ENCODE measurements at places on chromosomes 1 and 21. TPM values are rescaled to one million over a fixed set of nuclear protein-coding genes. Genes with fewer than 3 reads are reported as not detected.

DNA sequence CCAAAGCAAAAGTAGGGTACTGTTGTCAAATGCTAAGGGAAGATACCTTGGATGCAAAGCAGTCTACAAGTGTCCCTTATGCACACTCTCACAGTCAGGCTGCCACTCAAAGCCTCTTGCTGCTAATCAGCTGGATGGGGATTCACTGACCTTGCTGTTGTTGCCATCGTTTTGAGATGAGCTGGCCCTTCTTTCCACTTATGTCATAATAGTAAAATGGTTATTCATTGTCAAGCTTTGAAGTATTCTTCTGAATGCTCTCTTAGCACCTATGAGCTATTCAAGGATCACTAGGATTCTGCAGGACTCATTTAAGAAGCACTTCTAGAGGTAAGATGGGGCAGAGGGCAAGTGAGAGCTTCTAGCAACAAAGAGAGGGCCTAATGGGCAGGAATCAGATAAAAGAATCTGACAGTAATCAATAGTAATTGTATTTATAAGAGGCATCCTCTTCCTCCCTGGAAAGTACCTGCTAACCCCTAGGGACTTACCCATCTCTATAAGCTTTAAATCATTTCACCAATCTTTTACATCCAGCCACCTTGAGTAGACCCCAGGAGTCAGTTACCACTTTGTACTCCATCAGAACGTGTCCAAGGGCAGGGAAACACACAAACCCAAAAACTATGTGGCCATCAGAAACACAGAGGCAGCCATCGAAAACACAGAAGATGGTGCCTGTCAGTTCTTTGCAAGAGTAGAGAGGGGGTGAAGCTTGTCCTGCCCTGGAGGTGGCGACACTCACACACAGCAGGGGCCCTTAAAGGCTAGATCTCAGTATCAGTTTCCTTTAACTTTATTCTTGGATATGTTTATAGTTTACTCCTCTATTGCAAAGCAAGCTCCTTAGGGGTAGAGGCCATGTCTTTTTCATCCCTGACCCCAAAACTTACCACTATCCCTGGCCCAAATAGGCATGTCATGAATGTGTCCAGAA lies 103.7 kb upstream of the NFIA start:
- H3K27ac ChIP-seq = no peak overlapping the region
- no peaks in the 10 kb centered on the region for H3K27me3 ChIP-seq
- no peak for DNase-seq
- no peaks in the 10 kb centered on the region for H3K36me3 ChIP-seq
- H3K4me1 ChIP-seq = 0 out of 2 replicates have a peak, but pooled peaks cover 4% of the 10 kb centered on the region

GRCh38 chr1:199688774-199689173 lies 338.7 kb upstream of the NR5A2 start:
- no peaks in the 10 kb centered on the region for H3K27me3 ChIP-seq
- no peak overlapping the region for H3K4me3 ChIP-seq
- H3K4me1 ChIP-seq = peaks cover 18% of the 10 kb centered on the region

GRCh38 chr21:31529406-31529805 lies 130.1 kb upstream of the SOD1 start:
- no peaks in the 10 kb centered on the region for H3K27me3 ChIP-seq
- H3K4me1 ChIP-seq = peaks cover 8% of the 10 kb centered on the region
- no peak for DNase-seq
- no peak overlapping the region for H3K27ac ChIP-seq
- no peaks in the 10 kb centered on the region for H3K36me3 ChIP-seq

- peak; percentile 70 for DNase-seq
- no peaks in the 10 kb centered on the region for H3K27me3 ChIP-seq
- no peaks in the 10 kb centered on the region for H3K36me3 ChIP-seq
- no peaks in the 10 kb centered on the region for H3K4me1 ChIP-seq
- H3K4me3 ChIP-seq = no peak overlapping the region
These were observed 7.1 kb downstream of the TCP10L start for GRCh38 chr21:32578107-32578691.

DNA sequence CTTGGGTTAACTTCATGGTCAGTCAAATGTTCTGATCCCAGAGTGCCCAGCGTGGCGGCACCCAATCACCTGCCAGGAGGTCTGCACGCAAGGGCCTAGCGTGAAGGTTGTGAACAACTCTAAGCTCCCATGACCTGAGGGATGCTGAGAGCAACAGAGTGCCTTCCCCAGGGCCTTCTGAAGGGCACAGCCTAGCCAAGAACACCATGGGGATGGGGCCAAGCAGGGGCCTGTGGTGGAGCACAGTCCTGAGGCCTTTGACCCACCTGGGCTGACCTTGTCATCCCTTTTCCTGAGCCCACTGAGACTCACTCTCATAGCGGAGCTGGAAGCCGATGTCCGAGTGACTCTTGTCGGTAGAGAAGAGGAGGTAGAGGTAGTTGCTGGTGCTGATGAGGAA lies 138.8 kb upstream of the HMGB4 start:
- no peaks in the 10 kb centered on the region for H3K27me3 ChIP-seq
- H3K27ac ChIP-seq = no peak overlapping the region
- H3K4me1 ChIP-seq = no peaks in the 10 kb centered on the region

DNA sequence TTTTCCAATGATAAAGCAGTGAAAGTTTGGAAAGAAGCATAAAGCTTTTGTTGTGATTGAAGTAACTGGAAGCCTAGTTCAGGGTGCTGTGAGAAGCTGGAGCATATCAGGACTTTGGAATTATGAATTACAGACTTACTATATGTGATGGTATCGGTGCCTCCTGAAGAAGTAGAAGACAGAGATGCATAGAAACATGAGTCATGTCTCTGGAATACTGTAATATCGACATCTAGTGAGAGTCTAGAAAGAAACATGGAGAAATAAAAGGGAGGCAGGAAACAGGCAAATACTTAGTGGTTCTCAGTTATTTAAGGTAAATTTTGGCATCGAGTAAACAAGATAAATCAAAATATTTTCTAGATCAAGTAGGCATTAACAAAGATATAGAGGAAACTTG lies 103.0 kb downstream of the CAMTA1 start:
- no peak for DNase-seq
- no peaks in the 10 kb centered on the region for H3K27me3 ChIP-seq
- no peak overlapping the region for H3K4me3 ChIP-seq
- no peak overlapping the region for H3K27ac ChIP-seq
- no peaks in the 10 kb centered on the region for H3K36me3 ChIP-seq

Gene NBPF6
- total RNA-seq = not detected

Gene SFPQ
- 469 TPM for total RNA-seq

DNA sequence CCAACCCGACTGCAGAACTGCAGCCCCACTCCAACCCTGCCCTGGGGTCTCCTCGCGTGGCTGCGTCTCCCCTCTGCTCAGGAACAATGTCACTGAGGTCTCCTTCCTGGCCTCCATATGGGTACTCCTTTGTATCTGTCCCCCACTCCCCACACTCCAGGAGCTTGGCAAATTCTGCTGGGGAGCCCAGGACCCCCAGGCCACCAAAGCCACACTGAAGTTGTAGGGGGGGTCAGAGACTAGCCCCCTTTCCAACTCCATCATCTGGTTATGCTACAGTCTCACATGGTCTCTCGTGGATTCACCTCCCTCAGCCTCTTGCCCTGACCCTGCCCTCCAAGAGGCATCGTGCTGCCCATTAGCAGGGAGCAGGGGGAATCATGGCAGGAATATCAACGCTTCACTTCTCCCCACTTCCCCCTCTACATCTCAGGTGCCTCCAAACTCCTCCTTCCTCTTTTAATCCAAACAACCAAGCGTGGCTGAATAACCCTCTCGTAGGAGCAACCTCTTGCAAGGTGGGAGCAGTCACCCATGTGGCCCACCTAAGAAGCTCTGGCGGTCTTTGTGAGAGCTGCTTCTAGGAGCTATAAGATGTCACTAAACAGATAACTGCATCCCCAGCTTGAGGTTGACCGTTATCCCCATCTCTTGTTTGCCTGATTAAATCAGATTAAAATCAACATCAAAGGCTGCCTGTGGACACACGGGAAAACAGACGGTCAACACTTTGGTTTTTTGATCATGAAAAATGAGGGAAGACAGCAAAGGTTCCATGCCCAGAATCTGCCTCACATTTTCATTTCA lies 86.4 kb downstream of the MIS18A start:
- H3K4me1 ChIP-seq = 0 out of 2 replicates have a peak, but pooled peaks cover under 1% of the 10 kb centered on the region
- H3K4me3 ChIP-seq = no peak overlapping the region
- no peak for DNase-seq
- H3K27me3 ChIP-seq = no peaks in the 10 kb centered on the region
- H3K36me3 ChIP-seq = no peaks in the 10 kb centered on the region
